RWPE2 (cell line): ENCODE measurements at places on chromosomes 3 and 15.

DNA sequence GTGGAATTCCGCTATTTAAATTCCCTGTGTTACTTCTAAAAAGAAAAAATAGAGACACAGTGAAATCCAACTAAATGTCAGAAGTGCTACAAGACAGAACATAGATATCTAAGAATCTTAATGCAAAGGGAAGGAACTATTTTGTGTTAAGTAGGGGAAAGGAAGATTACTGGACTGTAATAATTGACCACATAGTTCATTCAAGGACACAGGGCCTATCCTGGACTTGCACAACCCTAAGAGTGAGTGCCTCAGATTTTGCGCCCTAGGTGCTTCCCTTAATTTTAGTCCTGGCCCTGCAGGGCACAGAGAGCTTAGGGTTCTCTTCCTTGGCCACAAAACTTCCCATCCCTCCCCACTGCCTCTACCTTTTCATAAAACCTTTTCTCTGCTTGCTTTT, 3.5 kb upstream of the IL20RB start:
- DNase-seq, result no peak

- DNase-seq, result no peak
Measured at GRCh38 chr3:56796202-56796601, 5.5 kb downstream of the ARHGEF3 start.

DNA sequence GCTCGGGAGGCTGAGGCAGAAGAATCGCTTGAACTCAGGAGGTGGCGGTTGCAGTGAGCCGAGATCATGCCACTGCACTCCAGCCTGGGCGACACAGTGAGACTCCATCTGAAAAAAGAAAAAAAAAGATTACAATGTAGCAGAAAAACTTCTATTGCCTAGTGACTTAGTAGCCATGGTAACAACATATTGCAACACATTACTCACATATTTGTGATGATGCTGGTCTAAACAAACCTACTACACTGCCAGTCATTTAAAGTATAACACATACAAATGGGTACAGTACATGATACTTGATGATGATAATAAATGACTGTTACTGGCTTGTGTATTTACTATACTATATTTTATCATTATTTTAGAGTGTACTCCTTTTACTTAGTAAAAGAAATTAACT, 125.6 kb downstream of the PLOD2 start:
- DNase-seq, result no peak

- DNase-seq, result no peak
Measured at GRCh38 chr3:54120657-54121413, 1.5 kb upstream of the CACNA2D3 start.

GRCh38 chr15:47349179-47349578, 368.1 kb upstream of the SEMA6D start:
- no peak for DNase-seq

DNA sequence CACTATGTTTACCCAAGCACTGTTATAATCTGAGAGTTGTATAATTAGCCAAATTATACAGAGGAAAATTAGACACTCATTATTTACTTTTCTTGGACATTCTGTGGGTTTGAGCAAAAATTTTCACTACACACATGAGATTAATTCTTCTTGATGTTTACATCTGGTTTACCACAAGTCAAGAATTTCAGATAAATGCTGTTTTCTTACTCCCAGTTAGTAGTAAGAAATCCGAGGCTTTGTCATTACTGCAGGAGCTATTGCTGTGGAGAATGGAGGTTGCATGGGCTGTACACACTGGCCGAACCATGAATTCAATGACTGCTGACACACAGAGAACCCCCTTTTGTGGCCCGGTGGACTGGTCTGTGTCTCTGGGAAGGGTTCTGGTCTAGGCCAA, 207.7 kb upstream of the CFAP20DC start:
- DNase-seq, result no peak

DNA sequence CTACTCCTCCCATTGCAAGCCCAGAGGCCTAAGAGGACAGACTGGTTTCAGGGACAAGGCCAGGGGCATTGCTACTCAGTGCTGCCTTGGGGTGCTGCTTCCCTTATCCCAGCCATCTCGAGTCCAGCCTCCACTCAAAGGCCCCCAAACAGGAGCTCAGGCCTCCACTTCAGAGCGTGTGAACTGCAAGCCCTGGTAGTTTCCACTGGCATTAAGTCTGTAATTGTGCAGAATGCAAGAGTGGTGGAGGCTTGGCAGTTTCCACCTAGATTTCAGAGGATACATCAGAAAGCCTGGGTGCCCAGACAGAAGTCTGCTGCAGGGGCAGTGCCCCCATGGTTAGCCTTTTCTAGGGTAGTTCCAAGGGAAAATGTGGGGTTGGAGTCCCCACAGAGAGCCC, 192.8 kb upstream of the ST8SIA2 start:
- DNase-seq, result no peak

GRCh38 chr3:150783316-150783715, 20.3 kb upstream of the SIAH2 start:
- no peak for DNase-seq
